ENCODE measurements at places on chromosomes 2 and 18.

GRCh38 chr2:51013079-51013932, 18.6 kb downstream of the NRXN1 start:
- no peak for DNase-seq

GRCh38 chr2:237695201-237695780, 67.9 kb downstream of the LRRFIP1 start:
- DNase-seq = no peak

DNA sequence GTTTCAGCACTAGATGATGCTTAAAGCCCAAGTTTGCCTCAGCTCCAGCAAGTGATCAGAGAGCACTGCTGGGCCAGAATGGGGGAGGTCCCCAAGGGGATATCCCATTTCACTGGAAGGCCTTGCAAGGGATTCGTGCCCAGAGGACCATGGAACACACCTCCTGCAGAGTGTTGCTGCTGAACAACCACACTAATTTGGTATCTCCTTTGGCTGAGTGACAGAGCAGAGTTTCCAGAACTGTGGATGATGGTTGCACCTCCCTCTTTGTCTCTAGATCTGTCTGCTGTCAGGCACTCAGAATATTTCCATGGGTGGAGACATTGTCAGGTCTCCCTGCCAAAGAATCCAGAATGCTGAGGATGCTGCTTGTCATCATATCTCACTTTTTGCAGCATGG, 484.8 kb upstream of the NETO1 start:
- no peak for DNase-seq

- no peak for DNase-seq
Observed at GRCh38 chr2:4931721-4932365, 760.3 kb upstream of the SOX11 start.

DNA sequence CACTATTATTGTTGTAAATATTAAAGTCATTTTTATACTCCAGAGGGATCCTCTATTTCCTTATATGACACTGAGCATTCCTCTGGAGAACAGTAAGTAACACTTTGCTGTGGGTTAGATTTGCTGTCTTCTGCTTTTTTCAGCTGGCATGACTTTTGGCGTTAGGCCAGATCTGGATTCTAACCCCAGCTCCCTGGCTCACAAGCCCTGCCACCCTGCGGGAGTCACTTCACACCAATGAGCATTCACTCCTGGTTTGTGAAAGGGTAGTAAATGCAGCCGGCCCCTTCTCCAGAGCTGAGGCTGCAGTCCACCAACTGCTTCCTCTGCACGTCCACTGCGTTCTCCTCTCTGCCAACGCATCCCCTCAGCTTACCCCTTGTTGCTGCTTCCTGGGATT, 373.8 kb upstream of the RAB6C start:
- no peak for DNase-seq
